Fibroblast of mammary gland (primary cell): ENCODE measurements at places on chromosomes 6 and 20.

DNA sequence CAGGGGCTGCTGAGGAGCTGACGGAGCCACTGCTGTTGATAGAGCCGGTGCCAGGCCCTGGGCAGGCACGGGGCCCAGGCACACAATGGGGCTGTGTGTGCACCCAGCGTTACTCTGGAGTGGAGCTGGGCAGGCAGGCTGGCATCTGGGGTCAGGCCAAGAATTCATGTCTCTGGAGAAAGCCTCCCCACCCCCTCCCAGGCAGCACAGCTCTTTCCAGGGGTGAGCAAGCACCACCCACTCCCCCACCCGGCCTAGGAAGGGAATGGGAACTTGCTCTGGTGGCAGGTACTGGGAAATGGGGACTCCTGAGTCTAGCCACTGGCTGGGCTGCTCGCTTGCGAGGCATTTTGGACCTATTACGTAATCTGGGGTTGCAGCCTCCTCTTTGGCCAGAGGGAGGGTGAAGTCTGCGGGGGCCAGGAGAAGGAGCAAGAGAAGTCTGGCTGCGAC is 22.7 kb downstream of the TFEB start:
- no peak for DNase-seq

DNA sequence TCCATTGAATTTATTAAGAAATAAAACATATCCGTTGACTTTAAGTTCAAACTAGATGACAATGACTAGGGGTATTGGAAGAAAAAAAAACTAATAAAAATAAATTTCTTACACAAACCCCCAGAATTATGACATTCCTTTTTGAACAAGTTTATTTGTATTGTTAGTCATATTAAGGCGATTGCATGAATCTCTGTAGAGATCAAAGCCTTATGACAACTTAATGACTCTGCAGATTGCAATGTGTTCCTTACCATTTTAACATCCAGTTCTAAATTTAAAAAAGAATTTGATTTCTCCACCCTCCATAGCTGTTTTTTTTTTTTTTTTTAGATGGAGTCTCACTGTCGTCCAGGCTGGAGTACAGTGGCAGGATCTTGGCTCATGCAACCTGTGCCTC is 189.8 kb upstream of the CEP162 start:
- peak; percentile 89 for DNase-seq

GRCh38 chr6:160378882-160379281 is 30.7 kb downstream of the SLC22A3 start:
- DNase-seq: peak; percentile 38

DNA sequence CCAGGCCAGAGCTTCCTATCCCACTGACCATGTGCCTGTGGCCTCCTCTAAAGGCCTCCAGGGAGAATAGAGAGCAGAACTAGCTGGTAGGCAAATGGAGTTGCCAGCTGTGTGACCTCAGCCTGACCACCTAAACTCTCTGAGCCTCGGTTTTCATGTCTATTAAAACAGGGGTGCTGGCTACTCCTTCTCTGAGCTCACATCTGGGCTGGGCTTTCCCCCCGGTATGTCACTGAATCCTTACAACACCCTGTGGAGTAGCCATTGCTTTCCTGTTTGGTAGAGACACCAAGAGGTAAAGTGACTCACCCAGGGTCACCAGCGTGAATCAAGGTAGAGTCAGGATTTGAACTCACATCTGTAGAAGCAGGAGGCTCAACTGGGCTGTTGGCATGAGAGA is 132.1 kb downstream of the JPH2 start:
- DNase-seq: no peak

DNA sequence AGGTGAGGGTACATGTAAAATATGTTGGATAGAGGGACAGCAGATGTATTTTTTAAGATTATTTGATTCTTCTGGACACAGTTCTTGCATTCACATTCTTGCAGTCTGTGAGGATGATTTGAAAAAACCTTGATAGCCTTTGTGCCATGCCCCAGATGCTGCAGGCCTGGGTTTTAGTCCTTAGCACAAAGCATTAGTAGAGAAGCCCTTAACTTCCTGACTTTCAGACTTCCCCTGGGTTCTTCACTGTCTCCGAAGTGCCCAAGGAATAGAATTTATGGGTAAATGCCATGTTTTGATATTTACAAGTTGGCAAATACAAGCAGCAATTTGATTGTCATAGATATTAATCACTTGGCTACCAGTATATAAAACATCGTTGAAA is 67.6 kb upstream of the SUPT3H start:
- no peak for DNase-seq

- peak; percentile 10 for DNase-seq
These were observed 138.5 kb upstream of the SOX4 start for GRCh38 chr6:21455071-21455470.

DNA sequence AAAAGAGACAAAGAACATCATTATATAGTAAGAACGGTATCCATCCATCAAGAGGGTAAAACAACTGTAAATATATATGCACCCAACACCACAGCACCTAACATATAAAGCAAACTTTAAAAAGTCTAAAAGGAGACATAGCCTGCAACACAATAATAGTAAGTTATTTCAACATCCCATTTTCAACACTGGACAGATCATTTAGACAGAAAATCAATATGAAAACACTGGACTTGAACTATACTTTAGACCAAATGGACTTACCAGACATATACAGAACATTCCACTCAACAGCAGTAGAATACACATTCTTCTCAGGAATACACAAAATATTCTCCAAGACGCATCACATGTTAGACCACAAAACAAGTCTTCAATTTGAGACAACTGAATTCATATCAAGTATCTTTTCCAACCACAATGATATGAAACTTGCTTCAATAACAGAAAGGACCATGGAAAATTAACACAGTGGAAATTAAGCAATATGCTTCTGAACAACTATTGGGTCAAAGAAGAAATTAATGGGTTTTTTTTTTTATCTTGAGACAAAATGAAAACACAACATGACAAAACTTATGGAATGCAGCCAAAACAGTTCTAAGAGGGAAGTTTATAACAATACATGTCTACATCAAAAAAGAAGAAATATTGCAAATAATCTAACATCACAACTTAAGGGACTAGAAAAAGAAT is 23.9 kb upstream of the ASF1A start:
- DNase-seq: peak; percentile 55

DNA sequence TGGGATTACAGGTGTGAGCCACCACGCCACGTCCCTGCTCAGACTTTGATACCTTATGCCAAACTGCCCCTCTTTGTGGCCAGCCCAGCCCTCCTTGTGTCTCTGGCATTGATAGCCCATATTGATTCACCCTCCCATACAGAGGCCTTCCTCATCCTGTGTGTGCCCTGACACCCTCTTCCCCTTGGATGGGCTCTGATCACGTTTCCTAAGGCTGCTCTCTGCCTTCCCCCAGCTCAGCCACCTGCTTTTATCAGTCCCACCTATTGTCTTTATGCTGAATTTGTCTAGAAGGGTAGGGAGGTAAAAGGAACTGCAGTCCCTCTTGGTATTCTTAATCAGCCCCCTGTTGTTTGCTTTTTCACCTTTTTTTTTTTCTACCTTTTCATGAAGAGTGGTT is 95.9 kb downstream of the CDKAL1 start:
- no peak for DNase-seq

DNA sequence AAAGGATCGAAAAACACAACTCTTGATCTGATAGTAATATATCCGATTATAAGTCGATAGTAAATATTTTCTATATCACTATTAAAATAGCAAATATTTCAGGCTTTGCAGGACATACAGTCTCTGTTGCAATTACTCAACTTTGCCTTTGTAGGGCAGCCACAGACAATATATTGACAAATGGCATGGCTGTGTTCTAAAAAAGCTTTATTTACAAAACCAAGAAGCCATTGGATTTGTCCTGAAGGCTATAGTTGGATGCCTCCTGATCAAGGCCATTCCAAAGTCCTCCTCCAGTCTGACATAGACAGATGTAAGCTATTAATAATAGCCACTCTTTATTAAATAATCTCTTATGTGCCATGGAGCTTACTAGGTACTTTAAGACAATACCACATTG is 5.9 kb downstream of the OCSTAMP start:
- peak; percentile 23 for DNase-seq

DNA sequence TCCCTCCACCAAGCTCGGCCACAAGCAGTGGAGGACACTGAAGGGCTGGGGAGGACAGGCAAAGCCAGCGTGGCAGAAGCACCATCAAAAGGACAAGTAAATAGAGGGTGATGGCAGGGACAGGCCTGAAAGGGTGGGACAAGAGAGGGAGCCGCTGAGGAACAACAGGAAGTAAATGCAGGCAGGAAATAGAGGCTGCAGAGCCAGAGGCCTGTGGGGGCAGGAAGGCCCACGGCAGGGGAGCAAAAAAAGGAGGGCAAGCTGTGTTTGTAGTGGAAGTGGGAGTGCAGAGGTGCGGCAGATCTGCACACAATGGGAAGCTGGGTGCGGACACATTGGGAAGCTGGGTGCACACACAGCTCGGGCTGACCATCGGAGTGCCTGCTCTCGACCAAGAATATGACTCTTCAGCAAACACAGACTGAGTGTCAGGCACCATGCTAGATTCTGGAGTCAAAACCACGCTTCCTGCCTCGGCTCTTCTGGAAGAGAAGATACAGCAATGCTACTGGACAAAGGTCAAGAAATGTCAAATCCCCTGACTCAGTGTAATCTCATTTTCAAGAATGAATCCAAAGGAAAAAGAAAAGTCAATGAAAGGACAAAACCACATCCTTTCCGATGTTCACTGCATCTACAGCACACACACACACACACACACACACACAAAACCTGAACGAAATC is 40.4 kb upstream of the RAB22A start:
- no peak for DNase-seq

GRCh38 chr6:113805173-113805790 is 51.9 kb upstream of the MARCKS start:
- DNase-seq: no peak

DNA sequence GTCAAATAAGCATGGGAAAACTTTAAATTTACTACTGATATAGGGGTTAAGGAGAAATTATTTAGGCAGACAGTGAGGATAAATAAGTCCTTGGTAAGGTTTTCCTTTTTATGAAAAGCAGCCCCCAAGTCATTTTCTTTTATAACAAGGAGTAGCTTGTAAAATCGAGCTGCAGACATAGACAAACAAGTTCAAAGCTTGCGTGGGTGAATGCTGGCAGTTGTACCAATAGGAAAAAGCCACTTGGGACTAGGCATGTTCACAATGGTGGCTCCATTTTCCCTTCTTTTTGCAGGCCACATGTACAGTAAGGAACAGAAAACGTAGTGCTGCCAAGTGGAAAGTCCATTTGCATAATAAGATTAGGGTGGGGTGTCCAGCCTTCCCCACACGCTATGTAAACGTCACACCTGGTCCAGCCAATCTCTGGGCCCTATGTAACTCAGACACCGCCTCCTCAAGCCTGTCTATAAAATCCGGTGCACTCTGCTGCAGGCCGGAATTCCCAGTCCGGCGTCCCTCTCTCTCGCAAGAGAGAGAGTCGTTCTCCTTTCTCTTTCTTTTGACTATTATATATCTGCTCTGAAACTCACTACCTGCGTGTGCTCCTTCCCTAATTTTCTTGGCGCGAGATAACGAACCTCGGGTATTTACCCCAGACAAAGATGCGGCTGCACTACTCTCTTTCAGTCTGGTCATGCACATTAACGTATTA is 217.1 kb upstream of the MAN1A1 start:
- DNase-seq: no peak

DNA sequence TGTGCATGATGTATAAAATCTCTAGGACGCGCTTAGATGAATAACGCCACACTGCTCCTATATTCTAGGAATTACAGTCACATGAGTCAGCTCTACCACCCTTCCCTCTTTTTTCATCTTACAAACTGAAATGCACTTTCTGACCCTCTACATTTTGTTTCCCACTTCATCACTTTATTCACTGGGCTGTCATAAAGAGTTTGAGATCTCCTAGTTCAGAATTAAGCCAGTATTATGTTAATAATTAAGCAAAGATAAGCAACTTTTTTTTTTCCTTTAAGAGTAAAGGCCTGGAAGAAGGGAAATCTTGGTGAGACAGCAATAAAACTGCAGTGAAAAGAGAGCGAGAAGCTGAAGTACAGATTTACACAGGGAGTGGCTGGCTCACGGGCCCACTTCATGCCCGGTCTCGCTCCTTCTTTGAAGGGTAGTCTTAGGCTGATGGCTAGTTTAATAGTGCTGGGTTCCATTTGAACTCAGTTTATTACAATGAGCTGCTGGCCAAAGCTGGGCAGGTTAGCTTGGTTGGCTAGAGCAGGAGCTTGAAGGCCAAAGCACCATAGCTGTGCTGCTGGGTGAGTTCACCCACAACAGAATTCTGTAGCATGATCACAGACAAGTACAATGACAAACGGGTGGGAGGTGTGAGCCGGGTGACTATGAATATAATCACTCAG is 110.6 kb downstream of the MAP7 start:
- DNase-seq: no peak

GRCh38 chr6:29734046-29735018 is 11.1 kb downstream of the HLA-F start:
- DNase-seq: no peak

DNA sequence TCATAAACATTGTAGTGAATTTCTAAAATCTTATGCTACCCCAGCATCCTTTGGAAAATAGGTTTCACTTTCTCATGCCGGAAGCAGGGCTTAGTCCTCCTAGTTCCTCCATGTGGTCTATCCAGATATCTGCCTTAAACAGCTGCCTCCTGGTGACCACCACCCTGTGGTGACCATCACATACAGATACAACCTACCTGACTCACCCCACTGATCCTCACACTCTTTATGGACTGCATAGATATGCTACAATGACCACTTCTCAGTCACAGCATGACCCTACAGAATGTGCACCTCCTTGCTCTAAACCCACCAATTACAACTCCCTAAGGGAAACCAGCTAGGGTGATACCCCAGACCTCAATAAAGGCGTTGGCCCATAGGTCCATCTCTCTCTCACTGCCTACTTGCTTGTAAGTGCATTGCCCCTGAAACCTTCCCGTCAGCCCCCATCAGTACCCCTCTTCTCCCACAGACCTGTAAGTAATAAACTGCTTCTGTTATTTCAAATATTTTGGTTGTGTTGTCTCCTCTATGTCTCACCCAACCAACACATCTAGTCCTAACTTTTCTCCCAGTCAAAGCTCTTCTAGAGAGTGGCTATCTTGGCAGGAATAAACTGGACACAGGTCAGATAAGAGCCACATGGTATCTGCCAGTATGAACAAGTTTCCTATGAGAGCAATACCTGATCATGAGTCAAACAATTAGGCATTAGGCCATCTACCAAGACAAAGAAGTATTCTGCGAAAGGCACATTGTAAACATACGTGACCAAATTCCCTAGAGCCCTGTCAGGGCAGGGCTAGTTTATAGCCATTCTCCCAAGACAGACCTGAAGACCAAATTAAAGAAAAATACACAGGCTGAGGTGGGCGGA is 39.4 kb upstream of the PLEKHG1 start:
- DNase-seq: no peak

- DNase-seq: no peak
These were observed 8.6 kb downstream of the IP6K3 start for GRCh38 chr6:33738153-33738552.

DNA sequence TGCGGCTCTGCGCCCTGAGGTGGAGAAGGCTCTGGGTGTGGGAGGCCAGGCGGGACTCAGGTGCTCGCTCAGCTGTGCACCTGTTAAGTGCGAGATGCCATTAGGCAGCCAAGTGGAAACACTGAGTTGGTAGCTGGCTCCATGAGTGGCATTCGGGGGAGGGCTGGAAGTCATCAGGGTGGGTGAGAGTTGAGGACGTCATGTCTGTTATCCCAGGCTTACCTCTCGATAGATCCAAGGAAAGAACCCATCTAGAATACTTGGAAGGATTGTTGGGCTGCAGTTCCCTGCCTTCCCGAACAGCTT is 41.3 kb downstream of the TAF8 start:
- DNase-seq: no peak

GRCh38 chr6:165223101-165223500 is 86.3 kb downstream of the C6orf118 start:
- DNase-seq: no peak

- DNase-seq: no peak
These were observed 31.3 kb upstream of the KCNK16 start for GRCh38 chr6:39353698-39354315.
